ENCODE measurements at places on chromosomes 1 and 21.

- no peak for DNase-seq
These were observed 56.9 kb downstream of the LDLRAD2 start for GRCh38 chr1:21868941-21869454.

- no peak for DNase-seq
These were observed 25.0 kb upstream of the DISP3 start for GRCh38 chr1:11453742-11454491.

DNA sequence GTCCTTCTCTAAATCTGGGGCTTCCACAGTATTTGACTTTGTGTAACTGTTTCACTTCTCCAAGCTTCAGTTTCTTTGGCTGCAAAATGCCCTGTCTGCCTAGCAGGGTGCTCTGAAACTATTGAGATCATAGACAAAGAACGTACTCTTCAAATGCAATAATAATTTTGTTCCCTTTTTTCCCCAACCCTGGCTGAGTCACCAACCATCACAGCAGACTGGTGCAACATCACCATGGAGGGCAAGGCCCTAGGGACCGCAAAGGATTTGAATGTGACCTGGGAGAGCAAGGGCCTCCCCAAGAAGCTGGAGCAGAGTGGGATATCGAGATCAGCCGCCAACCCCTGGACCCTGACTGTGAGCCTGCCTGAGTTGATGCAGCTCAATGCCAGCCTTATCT lies 115.0 kb downstream of the FCRL5 start:
- no peak for DNase-seq

GRCh38 chr1:234645964-234646363 lies 36.0 kb upstream of the IRF2BP2 start:
- DNase-seq = no peak

GRCh38 chr1:183697814-183698590 lies 44.9 kb upstream of the APOBEC4 start:
- DNase-seq = no peak

DNA sequence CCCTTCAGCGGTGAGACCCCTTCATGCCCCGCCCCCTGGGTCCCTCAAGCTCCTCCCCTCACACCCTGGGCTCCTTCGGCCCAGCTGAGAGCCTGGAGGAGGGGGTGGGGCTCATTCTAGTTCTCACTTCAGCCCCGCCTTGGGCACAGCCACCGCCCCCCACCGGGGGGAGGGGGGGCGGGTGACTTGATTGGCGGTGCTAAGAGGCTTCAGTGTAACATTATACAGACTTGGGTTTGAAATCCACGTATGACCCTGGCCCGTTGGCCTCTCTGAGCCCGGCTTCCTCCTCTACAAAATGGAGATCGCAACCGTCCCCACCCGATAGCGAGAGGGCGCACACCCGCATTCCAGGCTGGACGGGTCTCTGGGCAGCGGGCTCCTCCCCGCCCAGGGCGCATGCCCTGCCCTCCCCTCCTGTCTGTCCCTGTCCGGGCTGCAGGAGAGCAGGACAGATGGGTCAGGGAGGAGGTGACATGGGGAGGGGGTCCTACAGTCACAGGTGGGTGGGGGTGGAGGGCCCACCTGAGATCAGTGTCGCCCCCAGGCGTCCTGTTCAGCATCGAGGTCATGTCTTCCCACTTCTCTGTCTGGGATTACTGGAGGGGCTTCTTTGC lies 5.1 kb downstream of the CLCNKB start:
- DNase-seq = no peak

GRCh38 chr1:164886101-164886500 lies 327.1 kb downstream of the PBX1 start:
- DNase-seq = no peak

GRCh38 chr1:14810595-14811361 lies 212.3 kb downstream of the KAZN start:
- DNase-seq = no peak

DNA sequence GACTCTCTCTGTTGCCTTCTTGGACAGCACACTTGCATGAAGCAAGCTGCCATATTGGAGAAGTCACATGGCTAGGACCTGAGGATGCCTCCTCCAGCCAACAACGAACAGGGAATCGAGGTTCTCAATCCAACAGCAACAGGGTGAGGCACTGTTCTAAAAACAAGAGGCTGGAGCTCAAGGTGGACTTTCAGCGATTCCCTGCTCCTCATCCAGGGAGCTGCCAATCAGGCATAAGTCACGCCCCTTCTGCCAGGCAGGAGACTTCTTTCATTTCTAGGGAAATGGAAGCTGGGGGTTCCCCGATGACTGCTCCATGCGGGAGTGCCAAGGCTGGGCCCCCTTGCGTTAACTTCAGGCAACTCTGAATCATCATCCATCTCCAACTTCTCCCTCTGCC lies 22.7 kb upstream of the IFNAR1 start:
- DNase-seq = no peak

- no peak for DNase-seq
These were observed 81.3 kb upstream of the COL6A1 start for GRCh38 chr21:45900034-45900868.

DNA sequence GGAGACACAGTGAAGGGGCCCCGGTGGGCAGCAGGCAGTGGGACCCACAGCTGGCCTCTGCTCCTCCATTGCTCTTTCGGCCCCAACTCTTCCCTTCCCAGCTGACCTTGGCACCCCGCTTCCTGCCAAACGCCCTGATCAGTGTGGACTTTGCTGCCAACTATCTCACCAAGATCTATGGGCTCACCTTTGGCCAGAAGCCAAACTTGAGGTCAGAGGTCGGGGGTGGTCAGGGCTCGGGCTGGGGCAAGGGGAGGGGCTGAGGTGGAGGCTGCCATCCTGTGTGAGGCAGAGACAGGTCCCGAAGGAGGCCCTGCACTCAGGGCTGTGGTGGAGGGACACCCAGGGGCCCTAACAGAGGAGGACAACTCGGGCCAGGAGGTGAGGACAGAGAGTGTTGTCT lies 13.7 kb downstream of the PODN start:
- no peak for DNase-seq

GRCh38 chr1:111628153-111628552 lies 8.6 kb downstream of the RAP1A start:
- DNase-seq = no peak

- no peak for DNase-seq
These were observed 7.2 kb downstream of the CNST start for GRCh38 chr1:246573491-246573890.

DNA sequence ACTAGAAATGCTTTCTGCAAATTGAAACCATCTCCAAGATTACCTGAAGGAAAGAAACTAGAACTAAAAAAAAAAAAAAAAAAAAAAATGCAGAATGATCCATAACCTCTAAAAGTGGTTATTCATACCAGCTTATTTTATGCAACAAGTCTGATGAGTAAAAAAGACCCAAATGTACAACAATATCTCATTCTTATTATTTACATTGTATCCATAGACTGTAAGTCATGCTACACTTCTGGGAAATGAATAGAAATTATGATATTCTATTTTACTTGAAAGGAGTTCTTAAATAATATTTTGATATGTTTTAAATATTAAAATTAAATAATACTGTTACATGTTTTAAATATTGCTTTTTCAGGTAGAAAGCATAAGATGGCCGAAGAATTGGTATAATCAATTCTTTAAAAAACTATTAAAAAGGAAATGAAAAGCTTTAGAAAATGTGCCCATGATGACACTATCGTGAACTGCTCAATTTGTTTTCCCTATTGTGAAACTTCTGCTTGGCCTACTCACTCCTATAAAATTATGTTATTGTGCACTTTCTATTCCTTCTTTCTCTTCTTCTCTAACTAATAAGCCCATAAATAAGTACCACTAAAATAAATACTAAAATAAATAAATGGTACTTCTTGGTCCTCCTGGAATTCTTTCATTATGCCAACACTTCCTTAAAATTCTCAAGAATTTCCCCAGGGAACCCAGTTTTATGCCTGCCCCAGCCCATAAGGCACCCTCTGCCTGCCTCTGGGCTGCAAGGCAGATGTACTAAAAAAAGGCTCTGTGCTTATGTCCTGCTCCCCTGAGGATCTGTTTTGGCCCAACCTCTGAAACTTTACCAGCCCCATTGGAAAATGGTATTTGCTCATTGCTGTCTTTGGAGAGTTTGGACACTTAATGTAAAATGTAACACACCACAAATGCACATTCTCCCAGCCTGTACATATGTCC lies 18.1 kb downstream of the SAMSN1 start:
- DNase-seq = no peak

DNA sequence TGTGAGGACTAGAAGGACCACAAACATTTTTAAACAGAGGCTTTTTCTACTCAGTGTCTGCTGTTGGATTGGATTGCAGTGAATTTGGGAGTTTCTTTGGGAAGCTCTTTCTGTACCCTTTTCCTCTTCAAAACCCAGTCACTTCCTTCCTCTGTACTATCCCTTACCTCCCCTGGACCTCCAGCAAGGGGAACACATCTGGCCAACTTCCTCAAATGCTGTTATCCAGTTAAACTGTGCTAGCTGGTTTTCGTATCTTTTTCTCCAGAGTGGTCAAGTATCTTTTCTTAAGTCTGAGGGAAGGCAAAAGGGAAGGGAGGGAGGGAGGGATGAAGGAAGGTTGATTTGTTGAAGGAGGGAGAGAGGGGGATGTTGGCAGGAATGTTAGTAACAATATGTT lies 99.2 kb upstream of the TNR start:
- DNase-seq = no peak

- no peak for DNase-seq
These were observed 104.7 kb downstream of the ST6GALNAC3 start for GRCh38 chr1:76179219-76179698.

DNA sequence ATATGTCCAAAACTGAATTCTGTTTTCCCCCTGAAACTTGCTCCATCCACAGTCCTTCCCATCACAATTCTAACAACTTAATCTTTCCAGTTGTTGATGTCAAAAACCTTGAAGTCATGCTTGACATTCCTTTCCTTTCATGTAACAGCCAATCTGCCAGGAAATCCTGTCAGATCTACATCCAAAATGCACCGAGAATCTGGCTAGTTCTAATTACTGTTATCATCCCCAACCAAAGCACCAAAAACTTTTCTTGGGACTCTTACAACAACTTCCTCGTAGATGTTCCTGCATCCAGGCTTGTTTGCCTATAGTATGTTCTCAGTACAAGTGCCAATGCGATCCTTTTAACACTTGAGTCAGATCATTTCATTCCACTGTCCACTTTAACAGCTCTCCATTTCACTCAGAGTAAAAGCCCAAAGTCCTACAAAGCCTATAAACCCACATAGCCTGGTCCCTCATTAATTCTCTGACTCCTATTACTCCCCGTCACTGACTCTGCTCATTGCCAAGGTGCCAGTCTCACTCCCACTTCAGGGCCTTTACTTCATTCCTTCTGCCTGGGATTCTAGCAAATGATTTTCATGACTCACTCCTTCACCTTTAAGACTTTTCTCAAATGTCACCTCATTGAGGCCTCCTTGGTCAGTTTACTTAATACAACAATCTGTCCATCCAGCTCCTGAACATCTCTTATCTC lies 493.2 kb upstream of the NFIA start:
- DNase-seq = no peak

- DNase-seq = no peak
These were observed 500.4 kb downstream of the PTPRU start for GRCh38 chr1:29736582-29737188.

- DNase-seq = no peak
These were observed 33.1 kb upstream of the ZNF644 start for GRCh38 chr1:91054780-91055481.

DNA sequence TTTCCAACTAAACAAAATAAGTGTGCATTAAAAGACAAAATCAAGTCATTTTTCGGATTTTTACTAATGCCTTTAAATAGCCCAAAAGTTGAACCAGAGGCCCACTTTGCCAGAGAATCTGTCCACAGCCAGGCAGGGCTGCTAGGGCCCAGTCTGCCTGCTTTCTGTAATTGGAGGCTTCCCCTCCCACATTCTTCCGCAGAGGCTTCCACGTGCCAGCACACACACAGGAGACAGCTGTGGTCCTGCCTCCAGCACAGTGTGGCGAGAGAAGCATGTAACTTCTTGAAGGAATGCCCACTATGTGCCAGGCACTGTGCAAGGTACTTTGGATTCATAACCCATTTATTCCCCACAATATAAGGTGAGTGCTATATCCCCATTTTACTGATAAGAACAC lies 11.3 kb upstream of the PDZK1IP1 start:
- no peak for DNase-seq

GRCh38 chr1:1470626-1471388 lies 758 bp upstream of the ATAD3B start:
- DNase-seq = no peak

DNA sequence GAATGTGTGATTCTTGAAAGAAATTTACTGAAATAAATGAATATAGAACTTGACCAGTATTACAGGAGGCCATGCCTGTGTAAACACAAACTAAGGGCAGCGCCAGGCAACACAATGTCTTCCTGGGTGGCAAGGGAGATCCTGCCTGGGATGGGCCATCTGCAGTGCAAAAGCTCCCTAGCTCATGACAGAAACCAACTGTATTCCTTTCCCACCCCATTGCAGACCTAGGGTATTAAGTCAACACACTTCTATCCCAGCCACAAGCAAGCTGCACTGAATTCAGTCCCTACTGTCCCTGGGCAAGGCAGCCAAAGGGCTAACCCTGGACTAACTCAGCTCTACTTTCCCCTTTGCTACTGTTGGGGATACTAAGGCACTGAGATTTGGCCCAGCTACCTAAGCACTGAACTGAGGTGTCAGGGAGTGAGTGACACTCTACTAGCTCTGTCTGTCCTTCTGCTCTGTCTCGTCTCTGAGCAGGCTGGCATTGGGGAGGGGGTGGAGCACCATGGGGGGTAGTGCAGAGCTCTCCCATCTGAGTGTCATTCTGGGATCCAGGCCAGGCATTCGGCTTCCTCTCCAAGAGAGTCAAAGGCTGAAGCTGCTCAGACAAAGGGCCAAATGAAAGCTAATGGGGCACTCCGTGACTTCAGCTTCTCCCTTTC lies 2.5 kb downstream of the INKA2 start:
- DNase-seq = no peak

DNA sequence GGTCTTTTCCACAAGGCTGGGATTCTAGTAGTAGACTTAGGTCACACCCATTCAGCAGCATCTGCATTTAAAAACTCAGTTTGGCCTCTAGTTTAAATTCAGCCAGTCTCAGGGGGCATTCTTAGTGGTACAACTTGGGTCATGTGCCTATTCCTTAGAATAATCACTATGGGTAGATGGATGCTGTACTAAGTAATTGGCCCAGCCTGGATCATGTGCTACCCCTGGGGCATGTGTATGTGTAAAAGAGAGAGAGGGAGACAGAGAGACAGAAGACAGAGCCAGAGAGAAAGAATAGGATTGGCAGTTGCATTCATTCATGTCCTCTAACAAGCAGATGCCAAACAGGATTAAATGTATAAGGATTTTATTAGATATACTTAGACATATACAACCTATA lies 13.6 kb upstream of the SYT14 start:
- no peak for DNase-seq

- no peak for DNase-seq
These were observed 91.3 kb upstream of the LYST start for GRCh38 chr1:235958021-235958420.

DNA sequence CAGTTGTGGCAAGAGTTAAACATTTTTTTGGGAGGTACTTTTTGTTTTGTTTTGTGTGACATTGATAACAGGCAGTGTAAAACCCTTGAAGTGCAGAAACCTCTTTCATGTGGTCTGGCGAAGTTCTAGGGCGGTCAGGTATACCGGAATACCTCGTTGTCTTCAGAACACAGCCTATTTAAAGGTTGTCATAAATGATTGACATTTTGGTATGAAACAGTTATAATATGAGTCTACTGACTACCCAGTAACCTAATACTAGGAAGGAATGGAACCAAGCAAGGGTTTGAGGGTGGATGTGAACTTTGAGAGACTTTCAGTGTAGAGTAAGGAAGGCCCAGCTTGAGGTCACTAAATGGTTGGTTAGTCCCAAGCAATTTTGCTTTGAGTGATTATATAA lies 40.5 kb downstream of the PATJ start:
- DNase-seq = no peak
